NCI-H446 treated with DMSO at 0.1 percent for 48 hours (cell line): ENCODE measurements at places on chromosomes 13 and 19.

- no peak for DNase-seq
Observed at GRCh38 chr19:49357186-49357585, 5.0 kb downstream of the TEAD2 start.

DNA sequence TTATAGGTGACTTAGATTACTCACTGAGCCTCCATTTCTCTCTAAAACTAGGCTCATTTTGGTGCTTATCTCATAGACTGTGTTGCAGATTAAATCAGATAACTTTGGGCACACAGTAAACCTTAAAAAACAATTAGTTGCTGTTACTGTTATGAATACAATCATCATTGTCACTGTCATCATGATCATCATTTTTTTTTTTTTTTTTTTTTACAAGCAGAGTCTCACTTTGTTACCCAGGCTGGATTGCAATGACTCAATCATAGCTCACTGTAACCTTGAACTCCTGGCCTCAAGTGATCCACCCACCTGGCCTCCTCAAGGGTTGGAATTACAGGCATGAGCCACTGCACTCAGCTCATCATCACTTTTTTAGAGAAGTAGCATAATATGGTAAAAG lies 60.0 kb downstream of the VWA8 start:
- DNase-seq = no peak

- DNase-seq = no peak
Observed at GRCh38 chr19:45528149-45528743, 21.0 kb downstream of the VASP start.

- DNase-seq = no peak
Observed at GRCh38 chr13:49649244-49649962, 21.1 kb downstream of the ARL11 start.

- no peak for DNase-seq
Observed at GRCh38 chr13:72403396-72404010, 323.9 kb downstream of the MZT1 start.

DNA sequence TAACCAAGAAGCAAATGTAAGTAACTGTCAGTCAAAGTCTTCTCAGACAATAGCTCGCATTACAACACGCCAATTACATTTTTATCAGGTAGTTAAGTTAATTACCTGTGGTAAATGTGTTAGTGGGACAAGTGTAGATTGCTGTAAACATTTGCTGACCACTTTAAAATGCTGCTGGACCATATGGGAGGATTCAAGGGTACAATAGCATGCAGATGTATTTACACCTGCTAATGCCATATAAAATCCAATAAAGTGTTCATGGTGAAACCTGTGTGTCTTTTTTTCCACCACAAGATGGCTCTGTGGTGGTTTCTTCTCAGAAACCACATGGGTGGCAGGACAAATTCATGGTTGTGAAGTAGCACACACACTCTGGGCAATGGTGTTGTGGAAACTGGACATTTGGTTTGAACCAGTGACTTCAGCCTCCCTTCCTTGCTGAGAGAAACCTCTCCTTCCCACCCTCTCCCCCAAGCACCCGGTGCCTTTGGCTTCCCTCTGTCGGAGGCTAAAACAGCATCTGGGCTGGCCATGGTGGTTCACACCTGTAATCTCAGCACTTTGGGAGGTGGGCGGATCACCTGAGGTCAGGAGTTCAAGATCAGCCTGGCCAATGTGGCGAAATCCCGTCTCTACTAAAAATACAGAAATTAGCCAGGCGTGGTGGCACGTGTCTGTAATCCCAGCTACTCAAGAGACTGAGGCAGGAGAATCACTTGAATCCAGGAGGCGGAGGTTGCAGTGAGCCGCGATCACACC lies 18.1 kb upstream of the GTF3A start:
- DNase-seq = no peak

DNA sequence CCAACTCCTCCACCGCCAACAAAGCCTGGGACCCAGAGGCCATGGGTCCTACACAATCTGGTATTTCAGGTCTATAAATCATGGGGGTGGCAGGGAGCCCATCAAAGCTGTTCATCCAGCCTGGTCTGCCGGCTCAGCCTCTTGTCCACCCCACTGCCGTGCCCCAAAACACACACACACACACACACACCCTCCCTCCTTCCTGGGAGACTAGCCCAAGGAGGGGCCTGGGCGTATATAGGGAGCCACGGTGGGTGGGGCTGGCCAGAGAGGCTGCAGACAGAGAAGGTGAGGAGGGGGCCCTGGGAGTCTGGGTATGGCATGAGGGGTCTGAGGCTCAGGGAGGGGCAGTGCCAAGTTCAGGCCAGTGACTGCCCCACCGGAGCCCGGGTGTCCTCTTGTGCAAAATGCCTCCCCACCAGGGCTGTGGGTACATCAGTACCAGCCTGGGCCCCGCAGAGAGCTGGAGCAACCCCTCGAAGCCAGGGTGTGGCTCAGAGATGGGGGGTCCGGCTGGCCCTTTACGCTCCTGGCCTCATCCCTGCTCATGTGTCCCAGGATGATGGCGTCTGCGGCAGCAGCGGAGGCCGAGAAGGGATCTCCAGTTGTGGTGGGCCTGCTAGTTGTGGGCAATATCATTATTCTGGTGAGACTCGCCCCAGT lies at the start of gene UPK1A:
Gene UPK1A (plus strand): TSS at position 267 of the 663 bp plus-strand sequence. CDS start 296 bp downstream, at position 563.
- no peak for DNase-seq

DNA sequence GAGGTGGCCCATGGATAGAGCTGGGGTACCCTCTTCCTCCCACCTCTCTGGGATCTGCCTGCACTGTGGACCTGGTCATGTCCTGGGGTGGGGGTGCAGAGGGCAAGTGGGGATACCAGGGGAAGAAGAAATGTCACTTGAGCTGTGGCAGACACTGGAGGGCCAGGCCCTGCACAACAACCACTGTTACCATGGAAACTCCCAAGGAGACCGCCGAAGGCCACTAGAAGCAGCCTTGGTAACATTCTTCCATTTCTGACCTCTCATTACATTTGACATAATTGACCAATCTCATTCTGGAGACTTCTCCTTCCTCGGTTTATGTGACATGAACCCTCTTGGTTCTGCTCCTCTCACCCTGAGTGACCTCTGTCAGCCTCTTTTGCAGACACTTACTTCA lies 179.9 kb upstream of the SERP2 start:
- no peak for DNase-seq

DNA sequence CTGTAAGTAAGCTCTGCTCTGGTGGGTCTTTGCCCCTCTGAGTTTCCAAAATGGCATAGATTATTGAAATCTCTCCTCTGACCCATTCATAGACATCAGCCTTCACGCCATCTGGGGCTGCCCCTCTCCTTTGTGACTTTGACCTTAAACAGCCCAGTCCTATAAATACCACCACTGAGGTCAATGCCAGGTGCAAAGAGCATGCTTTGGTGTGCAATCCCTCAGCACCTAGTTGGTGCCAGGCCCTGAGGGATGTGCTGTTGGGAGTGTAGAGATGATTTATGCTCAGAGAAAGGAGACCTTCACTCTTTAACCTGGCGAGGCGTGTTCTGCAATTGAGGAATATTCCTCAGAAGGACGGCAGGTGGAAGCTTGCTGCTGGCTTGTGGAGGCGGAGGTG lies 121.7 kb upstream of the TSHZ3 start:
- DNase-seq = no peak

GRCh38 chr13:34588362-34588761 lies 353.7 kb upstream of the NBEA start:
- no peak for DNase-seq

GRCh38 chr13:80802946-80803345 lies 462.0 kb upstream of the SPRY2 start:
- DNase-seq = no peak

DNA sequence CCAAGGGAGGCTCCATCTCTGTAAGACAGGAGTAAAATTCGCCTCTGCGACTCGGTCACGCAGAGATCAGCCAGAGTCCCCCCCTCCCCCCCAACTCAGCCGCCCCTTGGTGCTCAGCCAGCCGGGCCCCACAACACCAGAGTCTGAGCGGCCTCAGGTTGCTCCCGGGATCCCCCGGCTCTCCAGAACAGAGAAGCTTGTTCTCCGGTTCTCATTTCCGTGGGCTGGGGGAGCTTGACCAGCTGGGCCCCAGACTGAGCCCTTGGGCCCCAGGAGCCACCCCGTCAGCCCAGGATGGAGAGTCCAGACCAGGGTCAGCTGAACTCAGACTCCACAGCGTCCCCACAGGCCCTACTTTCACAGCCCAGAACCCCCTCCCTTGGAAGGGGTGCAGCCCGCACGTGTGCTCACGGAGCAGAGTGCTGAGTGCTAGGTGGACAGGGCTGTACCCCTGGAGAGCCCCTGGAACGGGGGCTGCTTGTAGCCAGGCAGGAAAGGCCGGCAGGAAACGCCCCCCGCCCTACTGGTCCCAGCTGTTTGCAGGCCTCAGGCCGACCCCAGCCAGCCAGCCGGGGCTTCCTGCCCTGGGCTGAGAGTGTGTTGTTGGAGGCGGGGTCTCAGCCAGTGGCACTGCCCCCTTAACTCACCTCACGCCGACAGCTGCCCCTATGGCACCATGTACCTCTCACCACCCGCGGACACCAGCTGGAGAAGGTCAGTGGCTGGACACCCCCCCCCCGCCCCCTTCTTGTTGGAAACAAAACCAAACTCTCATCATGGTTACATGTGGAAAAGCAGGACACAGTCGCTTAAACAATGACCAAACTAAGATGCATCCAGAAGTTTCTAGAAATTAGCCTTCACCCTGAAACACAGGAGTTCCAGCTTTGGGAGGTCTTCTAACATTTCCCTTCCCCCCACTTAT lies 44.4 kb downstream of the COMP start:
- no peak for DNase-seq

DNA sequence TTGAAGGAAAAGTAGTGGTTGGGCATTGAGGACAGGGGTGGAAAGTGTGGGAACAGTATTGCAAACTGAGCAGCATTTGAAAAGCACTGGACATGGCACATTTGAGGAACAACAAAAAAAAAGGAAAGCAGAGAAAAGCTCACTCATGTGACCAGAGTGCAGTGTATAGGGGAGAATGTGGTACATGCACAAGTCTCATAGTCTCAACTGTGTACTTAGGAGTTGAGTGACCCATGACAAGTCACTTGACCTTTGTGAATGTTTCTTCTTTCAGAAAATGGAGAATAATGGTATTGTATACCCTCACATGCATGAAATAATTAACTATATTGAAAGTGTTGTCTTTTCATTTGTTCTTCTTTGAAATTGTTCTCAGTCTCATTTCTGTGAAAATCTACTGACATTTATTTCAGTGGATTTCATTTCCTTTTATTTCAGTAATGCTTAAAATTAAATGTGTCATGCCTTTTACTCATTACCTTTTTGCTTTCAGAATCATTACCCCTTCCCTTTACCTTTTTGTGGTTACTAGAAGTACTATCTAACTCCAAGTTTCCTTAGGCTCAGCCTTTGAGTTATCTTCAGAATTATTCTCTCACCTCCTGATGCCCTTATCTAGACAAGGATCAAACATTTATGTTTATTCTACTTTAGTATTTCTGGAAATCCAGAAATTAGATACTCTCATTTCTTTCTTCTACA lies 79.1 kb upstream of the MLNR start:
- no peak for DNase-seq

GRCh38 chr13:113187263-113187669 lies 21.2 kb downstream of the PCID2 start:
- DNase-seq = no peak

GRCh38 chr19:46571495-46571894 lies 29.6 kb upstream of the CALM3 start:
- DNase-seq = no peak

- no peak for DNase-seq
Observed at GRCh38 chr19:44988273-44988672, 13.0 kb upstream of the RELB start.

DNA sequence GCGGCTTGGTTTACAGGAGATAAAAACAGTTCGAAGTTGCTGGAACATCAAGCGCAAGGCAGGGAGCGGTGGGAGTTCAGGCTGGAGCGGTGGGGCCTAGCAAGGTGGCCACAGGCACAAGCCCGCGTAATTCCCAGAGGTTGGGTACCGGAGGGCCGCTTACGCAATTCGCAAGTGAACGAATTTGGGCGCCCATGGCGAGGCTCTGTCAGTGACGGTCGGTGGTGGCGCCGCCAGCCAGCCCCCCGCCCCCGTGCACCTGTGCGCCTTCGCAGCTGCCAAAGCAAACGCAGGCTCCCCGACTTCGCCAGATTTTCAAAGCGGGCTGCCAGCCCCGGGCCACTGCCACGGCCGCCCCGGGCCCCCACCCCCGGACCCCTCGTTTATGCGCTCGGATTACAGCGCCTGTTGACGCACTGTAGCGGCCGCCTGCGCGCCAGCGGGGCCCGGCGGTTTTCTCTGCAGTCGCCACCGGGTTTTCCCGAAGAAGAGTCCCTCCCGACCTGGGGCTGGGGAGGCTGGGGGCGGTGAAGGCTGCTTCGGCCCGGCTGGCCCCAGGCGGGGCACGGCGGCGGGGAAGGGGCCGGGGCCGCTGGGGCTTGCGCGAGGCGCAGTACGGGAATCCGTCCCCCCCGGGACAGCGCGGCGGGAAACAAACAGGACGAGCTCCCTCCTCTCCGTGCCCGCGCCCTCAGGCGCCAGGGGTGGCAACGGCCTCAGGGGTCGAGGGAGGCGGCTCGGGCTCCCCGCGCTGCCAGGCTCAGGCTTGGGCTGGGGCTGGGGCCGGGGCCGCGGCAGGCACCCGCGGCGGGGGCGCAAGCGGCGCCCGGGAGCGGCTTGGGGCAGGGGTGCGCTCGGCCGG lies 709 bp downstream of the N4BP2L1 start:
- no peak for DNase-seq

DNA sequence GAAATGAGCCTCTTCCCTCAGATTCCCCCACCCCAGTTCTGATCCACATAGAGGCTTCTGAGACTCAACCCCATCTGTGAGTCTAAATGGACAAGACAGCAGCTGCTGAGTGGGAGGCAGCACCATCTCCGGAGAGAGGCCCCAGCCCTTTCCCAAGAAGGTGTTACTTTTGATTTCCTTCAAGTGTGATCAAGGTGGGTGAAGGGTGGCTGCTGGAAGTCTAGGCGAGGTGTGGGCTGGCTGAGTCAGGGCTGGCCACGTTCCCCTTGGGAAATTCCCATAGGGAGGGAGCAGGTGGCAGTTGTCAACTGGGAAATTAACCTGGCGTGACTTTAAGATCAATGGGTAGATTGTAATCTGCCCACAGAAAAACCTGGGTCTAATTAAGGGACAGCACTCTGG lies 148.0 kb downstream of the FOXO1 start:
- no peak for DNase-seq

- DNase-seq = no peak
Observed at GRCh38 chr19:19606021-19606420, 12.5 kb downstream of the PBX4 start.

DNA sequence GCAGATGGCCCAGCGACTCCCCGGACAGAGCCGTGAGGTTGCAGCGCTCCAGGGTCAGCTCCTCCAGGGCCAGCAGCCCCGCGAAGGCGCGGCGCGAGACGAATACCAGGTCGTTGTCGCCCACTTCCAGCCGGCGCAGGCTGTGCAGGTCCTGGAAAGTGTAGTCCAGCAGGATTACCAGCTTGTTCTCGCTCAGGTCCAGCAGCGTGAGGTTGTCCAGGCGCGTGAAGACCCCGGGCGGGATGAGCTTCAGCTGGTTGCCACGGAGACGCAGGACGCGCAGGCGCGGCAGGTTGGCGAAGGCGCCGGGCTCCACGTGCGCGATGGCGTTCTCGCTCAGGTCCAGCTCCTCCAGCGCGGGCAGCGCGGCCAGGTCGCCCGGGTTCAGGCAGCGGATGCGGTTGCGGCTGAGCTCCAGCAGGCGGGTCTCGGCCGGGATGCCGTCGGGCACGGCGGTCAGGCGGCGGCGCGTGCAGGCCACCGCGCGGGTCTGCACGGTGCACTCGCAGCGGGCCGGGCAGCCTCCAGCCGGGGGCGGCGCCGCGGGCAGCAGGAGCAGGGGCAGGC lies 9.3 kb upstream of the PEAK3 start:
- no peak for DNase-seq

- no peak for DNase-seq
Observed at GRCh38 chr13:24086642-24087041, 73.9 kb upstream of the SPATA13 start.
